ENCODE measurements at places on chromosomes 11 and 22.

- no peak for DNase-seq
Measured at GRCh38 chr11:103903621-103904323, 132.7 kb upstream of the DDI1 start.

DNA sequence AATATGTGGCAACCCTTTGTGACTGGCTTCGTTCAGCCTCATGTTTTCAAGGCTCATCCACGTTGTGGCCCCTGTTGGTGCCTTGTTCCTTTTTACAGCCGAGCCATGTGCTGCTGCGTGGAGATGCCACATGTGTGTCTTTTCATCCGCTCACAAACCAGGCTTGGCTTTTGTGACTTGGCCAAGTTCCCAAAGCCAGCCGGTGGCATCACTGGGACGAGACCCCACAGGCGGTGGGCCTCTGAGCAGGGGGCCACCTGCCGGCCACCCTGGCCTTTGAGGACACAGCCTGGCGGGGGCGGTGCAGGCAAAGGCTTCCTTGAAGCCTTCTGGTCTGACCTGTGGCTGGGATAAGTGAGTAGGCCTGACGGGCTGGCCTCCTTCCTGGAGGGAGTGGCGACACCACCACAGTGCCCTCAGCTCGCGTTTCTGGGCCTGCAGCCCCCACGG, 10.5 kb downstream of the GRK2 start:
- DNase-seq = no peak

DNA sequence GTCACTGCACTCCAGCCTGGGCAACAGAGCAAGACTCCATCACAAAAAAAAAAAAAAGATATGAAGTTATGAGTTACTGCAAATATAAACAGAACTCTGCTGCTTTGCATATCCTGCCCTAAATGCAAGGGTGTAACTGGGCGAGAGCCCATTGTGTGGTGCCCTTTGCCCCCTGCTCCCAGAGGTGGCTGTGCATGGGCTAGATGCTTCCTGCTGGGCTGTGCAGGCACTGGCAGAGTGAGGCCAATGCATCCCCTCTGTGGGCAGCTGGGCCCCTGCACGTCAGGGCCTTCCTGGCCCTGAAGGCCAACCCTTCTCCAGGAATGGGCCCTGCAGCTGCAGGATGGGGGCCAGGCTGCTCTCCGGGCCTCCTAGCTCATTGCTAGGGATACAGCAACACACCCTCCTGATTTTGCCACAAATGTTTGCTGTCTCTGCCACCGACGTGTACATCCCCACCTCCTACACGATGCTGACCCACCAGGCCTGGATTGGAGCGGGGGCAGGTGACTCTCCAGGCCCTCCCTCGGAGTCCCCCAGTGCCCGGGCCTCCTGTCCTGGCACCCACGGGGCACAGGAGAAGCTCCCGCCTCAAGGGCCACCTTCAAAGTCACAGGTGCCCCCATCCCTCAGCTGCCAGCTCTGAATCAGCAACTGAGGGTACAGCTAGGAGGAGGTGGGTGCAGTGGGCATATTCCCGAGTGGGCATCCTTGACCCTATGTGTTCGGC, 40.7 kb upstream of the COMT start:
- no peak for DNase-seq

GRCh38 chr11:102882389-102883024, 7.7 kb upstream of the MMP12 start:
- DNase-seq = no peak

GRCh38 chr22:43448048-43448447, 36.2 kb downstream of the MPPED1 start:
- DNase-seq = no peak

- DNase-seq = no peak
Measured at GRCh38 chr11:128775468-128775867, 81.6 kb downstream of the FLI1 start.

DNA sequence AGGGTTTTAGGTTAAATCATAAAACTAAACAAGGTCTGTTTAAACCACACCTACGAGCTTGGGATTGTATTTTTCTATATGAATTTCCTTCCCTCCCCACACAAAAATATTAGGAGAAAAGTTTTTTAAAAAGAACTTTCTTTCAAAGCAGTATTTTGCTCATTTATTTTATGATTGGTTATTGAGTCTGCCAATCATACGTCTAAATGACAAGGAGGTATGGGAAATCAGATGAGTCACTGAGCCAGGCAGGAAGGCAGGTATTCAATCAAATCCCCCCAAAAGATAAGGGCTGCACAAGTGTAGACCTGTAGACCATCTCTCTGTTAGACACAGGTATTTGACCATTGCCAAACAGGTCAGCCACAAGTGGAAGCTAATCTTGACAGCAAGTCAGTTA, 440.1 kb upstream of the CCDC90B start:
- no peak for DNase-seq

DNA sequence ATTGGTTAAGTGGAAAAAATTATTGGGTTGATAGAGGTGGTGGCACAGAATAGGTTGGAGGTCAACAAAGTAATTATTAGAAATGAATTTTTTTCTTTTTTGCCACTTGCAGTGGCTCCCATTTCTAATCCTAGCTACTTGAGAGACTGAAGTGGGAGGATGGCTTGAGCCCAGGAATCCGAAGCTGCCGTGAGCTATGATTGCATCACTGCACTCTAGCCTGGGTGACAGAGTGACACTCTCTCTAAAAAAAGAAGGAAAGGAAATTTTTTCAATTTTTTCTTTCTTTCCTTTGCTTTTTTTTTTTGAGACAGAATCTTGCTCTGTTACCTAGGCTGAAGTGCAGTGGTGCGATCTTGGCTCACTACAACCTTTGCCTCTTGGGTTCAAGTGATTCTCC, 2.2 kb upstream of the BCO2 start:
- DNase-seq = no peak

GRCh38 chr11:93492464-93493251, 50.5 kb downstream of the SMCO4 start:
- no peak for DNase-seq

DNA sequence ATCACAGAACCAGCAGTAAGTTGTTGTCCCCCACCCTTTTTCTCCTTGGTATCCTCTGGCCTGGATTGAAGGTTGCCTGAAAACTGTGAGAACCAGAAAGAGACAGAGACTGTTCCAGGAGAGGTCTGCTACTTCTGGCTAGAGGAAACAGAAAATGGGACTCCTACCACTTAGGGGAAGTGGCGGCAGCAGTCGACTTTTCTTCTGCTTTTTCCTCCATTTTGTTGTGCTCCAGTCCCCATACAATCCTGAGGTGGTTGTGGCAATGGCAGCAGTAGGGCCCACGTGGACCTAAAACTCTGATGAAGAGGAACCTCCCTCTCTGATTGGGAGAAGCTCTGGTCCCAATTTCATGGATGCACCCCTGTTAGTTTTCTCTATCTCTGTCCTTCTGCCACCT, 76.0 kb upstream of the SORL1 start:
- DNase-seq = no peak

DNA sequence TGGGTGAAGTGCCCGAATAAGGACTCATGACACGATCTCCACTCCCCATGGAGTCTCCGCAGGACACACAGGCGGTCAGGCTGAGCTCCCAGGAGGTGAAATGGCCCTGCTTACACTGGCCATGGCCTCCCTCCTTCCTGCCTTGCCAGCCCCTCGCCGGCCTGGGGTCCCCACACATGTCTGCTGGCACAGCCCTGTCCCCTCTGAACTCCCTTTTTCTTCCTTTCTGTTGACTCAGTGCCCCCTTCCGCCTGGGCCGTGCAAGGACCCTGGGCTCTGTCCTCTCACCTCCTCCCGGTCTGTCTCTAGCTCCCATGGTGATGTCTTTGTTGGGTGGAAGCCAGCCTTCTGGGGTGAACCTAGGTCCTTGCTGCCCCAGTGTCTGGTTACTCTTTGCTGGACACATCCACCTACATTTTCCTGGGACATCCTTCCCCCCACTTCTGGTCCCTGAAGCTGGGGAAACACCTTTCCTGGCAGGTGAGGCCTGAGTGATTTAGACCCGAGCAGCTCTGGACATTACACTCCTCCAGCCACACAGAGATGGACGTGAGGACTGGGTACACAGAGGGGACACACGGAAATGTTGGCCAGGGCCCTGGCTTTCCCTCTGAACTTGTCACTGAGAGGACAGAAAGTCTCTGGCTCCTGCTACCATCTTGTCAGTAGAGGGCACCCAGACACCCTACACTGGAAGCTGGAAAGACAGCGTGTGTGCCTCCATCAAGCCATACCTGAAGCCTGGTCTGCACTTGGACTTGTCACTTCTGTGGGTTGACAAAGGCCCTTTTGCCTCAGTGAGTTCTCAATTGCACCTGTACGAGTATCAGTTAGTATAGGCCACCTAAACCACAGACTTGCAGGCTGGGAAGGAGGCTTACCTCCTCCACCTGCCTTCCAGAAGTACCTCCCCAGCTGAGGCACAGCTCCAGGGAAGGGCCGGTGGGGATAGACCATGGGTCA, 864.3 kb downstream of the TBC1D22A start:
- no peak for DNase-seq

Data from T-helper 2 cell (primary cell).